ENCODE measurements at places on chromosomes 11 and 22.

DNA sequence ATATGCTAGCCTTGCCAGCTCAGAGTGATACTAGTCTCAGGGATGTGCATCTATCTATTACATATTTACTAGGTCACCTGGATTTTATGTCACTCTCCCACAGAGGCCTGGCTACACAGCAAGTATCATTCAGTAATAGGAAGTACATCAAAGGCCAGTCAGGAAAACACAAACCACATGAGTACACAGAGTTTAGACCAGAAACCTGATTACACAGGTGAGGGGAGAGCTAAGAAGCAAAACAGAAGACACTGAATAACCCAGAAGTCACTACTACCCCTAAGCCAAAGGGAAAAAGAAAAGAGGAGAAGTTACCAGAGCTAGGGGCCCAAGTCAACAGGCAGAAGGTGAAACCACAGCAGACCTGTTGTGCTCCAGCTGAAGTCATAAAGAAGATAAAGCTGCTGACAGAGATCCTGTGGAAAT, 13.3 kb downstream of the LPXN start:
- DNase-seq: no peak

GRCh38 chr11:44979543-44980399, 29.1 kb upstream of the TP53I11 start:
- peak; percentile 75 for DNase-seq

DNA sequence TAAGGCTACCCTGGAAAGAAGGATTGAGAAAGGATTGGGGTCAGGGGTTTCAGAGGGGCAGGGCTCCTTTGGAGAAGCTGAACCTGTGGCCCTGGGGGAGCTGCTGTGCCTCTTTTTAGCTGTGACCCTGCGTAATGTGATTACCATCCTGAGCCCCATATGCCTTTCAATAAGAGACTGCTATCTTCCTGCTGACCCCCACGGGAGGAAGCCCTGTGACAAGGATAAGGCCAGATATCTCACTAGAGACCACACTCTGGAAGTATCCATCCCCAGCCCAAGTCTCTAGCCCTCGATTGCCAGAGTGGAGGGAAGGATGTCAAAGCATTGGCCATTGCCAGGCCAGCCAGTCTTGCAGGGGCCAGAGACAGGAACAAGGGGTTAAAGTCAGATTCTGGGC, 4.8 kb upstream of the SLC39A13 start:
- DNase-seq: no peak

GRCh38 chr22:35397095-35397904, 2.6 kb upstream of the MCM5 start:
- peak; percentile 65 for DNase-seq

DNA sequence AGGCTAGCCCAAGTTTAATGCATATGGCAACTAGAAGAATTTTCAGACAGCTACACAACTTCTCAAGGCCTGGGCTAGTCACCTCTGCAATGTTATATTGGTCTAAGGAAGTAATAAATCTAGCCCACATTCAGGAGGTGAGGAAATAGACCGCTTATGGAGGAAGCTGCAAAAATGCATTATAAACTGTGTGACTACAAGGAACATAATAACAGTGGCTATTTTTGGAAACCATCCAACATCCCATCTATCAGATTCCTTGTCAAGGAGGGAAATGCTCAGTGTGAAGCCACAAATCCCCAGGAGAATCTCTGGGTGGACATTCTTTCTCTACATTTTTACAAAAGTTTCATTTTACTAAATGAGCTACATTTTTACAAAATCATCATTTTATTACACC, 76.1 kb downstream of the BBOX1 start:
- DNase-seq: peak; percentile 25

DNA sequence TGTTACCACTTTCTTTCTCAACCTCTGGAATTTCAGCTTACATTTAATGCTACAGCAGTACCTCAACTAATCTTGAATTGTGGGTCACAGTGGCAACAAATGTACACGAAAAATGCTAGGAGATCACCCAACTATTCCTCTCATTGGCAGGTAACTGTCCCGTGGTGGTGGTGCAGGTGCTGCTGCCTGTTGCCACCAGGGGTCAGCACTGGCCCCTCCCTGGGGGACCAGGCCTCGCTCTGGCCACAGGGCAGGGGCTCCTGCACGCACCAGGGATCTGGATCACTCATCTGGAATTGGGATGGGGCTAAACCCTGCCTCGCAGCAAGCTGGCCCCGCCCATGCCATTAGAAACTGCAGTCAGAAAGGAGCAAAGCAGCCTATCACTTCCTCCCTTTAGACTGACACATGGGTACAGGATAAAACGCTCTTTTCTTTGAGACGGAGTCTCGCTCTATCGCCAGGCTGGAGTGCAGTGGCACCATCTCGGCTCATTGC, 6.9 kb upstream of the POLDIP3 start:
- peak; percentile 46 for DNase-seq

- DNase-seq: no peak
Measured at GRCh38 chr11:123239191-123240150, 44.4 kb upstream of the CLMP start.

DNA sequence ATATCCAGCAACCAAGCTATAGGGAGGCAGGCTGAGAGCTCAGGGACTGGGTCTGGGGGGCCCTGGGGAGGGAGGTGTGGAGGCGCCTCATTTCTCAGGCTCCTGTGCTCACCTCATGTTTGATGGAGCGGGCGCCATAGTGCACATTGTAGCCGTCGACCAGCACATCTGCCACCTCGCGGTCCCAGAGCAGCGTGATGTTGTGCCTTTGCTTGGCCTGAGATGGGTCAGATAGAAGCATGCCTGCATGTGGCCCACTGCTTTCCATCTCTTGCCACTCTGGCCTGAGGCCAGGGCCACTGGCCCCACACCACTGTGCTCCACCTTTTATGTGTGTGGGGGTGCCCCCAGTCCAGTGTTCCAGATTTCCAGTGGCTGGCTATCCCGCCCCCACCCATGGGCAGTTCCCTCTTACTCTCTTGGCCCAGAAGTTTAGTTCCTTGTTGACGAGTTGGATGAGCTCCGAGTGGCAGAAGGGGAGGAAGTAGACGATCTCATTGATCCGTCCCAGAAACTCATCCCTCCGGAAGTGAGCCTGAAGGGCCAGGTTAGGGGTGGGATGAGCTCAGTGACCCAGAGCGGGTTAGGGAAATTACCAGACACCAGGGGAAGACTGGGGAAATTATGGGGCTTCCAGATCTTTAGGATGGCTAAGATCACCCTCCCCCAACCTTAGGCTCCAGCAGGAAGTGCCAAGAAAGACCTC, 50.1 kb upstream of the PHOX2A start:
- no peak for DNase-seq

- no peak for DNase-seq
Measured at GRCh38 chr11:3796801-3797328, 489 bp downstream of the NUP98 start.

DNA sequence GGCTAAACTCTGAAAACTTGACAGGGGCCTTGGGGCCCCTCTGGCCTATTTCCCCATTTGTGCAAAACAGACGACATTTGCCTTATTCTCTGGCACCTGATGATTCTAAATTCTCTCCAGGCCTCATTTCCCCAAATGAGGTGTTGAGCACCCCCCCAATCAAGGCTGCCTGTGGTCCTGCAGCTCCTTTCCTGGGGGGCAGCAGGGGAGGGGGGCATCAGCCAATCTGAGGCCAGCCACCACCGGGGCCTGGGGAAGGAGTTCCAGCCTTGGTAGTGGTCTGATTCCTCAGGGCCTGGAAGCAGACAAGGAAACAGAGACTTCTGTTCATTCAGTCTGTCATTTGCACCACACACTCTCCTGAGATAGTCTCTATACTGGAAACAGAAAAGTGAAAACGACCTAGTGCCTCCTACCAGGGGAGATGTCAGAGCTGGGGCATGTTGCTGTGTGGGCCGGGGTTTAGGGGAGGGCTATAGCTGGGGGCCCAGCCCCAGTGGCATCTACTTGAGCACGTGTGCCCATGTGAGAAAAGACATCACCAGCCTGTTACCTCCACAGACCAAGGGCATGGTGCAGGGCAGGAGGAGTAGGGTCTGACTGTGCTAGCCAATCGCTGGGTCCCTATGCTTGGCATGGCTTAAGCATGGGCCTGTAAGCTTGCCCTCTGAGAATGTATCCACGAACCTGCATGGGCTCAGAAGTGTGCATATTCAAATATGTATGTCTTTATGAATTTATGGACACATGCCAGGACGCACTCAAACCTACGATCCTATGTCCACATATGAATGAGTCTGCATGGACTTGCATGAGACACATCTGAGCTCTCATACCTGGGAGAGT, 1.8 kb upstream of the TPBGL start:
- no peak for DNase-seq

GRCh38 chr11:79381036-79381435, 59.8 kb downstream of the TENM4 start:
- DNase-seq: no peak

DNA sequence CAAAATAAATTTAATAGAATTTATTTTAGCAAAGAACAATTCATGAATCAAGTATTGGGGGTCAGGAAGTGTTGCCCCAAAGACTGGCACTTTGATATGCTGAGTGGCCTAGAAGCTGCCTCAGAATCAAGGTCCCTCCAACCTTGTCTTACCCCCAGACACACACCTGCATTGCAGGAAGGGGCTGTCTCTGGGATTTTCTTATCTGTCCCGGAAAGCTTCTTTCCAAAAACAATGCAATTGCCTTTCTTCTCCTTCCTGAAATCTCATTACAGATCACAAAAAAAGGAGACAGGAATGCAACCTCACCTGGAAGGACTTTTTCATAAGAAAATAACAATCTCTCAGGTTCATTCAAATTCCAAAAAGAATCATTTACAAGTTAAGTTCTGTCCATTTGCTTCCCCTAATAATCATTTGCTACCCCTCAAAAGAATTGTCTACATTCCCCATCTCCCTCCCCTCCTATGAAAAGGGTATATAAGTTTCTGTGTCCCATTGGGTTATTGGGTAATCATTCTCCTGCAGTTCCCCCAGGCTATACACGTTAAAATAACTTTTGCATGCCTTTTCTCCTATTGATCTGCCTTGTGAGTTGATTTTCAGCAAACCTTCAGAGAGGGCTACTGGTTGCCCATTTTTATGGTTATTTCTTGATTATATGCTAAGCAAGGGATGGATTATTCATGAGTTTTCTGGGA, 21.3 kb downstream of the OR10A6 start:
- peak; percentile 52 for DNase-seq

DNA sequence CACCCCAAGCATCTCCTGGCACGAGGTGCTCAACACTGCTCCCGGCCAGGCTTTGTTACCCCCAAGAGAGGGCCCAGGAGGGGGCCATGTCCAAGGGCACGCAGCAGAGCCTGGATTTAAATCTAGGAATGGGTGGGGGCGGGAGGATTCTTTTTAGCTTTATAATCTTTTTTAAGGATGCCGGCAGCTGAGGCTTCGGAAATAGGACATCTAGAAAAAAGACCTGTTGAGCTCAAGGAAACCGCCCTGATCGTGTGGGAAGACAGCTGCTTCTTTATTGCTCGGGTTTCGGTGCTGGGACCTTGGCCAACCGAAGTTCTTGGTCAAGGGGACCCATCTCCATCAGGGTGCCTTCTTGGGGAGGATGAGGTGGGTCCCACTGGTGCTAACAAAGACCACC, 317.9 kb downstream of the CTTN start:
- DNase-seq: no peak

DNA sequence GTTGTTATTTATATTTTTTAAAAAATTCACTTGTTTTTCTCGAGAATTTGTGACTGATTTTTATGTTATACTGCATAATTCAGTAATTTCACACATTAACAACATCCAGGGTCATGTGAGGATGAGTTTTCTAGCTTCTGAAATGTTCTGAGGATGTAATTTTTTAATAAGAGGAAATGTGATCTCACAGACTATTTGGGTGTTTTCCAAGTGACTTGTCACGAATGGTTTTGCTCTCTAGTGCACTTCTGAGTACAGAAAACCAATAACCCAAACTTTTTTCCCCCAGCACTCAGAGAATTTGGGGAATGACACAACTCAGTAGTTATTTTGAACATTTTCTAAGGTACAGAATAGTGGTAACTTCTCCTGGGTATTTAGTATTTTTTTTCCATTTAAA, 821.1 kb upstream of the ARHGAP42 start:
- DNase-seq: peak; percentile 71

- no peak for DNase-seq
Measured at GRCh38 chr11:299951-300735, 817 bp upstream of the IFITM5 start.

DNA sequence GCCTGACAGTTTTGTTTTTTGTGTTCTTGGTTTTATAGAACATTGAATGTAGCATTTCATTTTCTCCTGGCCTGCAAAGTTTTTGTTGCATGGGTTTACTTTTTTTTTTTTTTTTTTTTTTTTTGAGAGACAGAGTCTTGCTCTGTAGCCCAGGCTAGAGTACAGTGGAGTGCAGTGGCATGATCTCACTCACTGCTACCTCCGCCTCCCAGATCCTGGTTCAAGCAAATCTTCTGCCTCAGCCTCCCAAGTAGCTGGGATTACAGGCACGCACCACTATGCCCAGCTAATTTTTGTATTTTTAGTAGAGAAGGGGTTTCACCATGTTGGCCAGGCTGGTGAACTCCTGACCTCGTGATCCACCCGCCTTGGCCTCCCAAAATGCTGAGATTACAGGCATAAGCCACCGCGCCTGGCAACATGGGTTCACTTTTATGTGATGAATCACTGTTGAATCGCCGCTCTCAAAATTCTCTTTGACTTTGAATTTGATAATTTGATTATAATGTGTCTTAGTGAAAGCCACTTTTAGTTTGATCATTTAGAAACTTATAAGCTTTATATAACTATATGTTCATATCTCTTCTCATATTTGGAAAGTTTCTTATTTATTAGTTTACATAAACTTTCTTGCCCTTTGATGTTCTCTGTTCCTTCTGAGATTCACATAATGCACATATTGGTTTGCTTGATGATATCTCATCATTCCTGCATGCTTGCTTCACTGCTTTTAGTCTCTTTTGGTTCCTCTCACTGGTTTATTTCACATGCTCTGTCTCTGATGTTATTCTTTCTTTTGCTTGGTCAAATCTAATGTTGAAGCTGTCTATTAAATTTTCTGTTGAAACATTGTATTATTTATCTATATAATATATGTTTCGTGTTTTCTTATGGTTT, 589.0 kb upstream of the CNTN5 start:
- no peak for DNase-seq

DNA sequence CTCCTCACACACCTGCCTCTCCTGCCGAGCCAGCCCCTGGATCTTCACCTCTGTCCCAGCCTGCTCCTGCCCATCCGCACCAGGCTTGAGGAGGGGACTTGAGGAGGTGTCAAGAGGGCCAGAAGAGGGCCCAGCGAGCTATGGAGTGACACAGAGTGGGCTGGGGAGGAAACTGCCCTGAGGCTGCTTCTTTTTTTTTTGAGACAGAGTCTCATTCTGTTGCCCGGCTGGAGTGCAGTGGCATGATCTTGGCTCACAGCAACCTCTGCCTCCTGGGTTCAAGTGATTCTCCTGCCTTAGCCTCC, 21.9 kb upstream of the CDON start:
- DNase-seq: peak; percentile 26

GRCh38 chr22:29459773-29460172, 20.2 kb upstream of the NEFH start:
- no peak for DNase-seq

GRCh38 chr11:117524468-117525183, 197.0 kb downstream of the CEP164 start:
- DNase-seq: no peak

- peak; percentile 14 for DNase-seq
Measured at GRCh38 chr11:103862094-103862801, 174.2 kb upstream of the DDI1 start.

GRCh38 chr11:107691000-107691750, 20.7 kb downstream of the SLN start:
- peak; percentile 43 for DNase-seq

- DNase-seq: no peak
Measured at GRCh38 chr11:121717296-121717695, 264.5 kb upstream of the SORL1-AS1 start.

GRCh38 chr22:47927648-47928210, 1165.3 kb downstream of the TBC1D22A start:
- no peak for DNase-seq

- DNase-seq: no peak
Measured at GRCh38 chr11:1410366-1411291, 20.9 kb downstream of the BRSK2 start.
